ENCODE measurements at places on chromosomes 2 and 18.

- DNase-seq, result peak; percentile 99
Measured at GRCh38 chr2:231464576-231465540, 574 bp upstream of the NCL start.

DNA sequence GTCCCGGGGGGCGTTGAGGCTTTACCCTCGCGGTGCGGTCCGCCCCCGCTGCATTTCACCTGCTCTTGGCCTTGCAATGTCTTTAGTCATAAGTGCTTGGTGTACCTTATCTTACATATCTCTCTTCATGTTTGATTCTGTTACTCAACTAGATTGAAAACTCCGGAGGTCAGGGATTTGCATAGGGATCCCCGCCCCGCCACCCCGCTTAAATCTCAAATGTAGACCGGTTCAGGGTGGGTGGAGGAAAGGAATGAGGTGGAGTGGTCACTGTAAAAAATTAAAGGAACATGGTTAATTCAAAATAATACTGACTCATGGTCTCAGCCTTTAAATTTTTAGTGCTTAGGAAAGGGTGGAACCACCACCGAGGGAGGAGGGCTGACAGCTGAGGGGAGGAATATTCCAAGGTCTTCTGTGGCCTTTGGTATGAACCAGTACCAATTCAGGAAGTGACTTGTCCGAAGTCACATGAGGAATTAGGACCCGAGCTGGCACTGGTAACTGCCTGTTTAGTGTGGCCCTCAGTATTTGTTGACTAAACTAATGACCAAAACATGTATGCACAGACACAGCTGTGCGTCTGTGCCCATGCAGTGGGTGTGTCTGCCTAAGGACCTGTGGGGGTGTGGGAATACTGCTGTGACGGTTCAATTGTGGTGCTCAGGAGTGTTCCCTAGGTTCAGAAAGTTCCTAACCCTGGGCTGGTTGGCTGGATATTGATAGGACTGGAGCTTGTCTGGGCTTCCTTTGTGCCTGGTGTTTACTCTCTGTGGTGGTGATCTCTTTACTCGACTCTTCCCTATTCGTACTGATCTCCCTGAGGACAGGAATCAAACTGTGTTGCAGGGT is 1.0 kb downstream of the PLEKHB2 start:
- DNase-seq, result no peak

GRCh38 chr2:224650815-224651439 is 65.2 kb downstream of the CCDC195 start:
- DNase-seq, result no peak

DNA sequence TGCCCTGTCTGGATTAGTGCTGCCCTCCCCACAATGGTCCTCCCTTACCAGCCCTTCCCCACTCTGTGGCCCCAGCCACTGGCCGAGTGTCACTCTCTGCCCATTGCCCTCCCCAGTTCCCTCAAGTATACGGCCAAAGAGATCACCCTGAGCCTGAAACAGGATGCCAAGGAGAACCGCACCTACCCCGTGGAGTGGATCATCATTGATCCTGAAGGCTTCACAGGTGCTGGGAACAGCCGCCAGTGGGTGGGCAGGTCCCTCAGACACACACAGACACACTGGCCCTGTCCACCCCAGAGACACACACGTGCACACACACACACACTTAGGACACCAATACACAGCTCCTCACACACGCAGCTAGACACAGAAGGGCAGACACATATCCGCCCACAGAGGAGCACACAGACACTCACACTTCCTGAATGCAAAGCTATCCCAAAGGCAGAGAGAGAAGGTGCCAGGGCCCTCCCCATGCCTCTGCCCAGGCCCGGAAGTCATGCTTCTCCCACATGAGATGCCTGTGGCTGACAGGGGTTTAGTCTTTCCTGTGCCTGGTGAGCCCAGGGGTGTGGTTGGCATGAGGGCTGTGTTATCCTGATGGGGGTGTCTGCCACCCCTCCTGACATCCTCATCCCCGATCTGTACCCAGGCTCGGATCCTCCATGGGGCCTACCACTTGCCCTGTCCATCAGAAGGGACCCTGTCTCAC is 2.9 kb downstream of the CHRND start:
- DNase-seq, result no peak

GRCh38 chr18:59996370-59996966 is 96.7 kb downstream of the PMAIP1 start:
- no peak for DNase-seq

DNA sequence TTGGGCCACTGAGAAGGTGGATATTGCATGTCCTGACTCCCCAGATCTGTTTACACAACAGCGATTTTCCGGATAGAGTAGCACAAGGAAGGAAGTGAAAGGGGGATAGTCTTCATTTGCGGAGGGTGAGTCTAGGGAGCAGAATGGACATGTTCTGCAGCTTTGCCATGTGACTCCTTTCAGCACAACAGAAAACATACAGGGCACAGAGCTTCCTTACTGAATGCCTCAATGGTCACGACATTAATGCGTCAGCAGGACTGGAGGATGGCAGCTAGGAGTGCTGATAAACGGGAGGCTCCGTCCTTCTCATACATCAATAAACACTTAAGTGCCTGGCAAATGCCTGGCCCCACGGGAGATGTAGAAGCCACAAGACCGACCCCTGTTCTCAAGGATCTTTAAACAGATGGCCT is 163.0 kb downstream of the FAM210A start:
- no peak for DNase-seq

- no peak for DNase-seq
Measured at GRCh38 chr2:189874586-189875320, 90.5 kb downstream of the PMS1 start.

DNA sequence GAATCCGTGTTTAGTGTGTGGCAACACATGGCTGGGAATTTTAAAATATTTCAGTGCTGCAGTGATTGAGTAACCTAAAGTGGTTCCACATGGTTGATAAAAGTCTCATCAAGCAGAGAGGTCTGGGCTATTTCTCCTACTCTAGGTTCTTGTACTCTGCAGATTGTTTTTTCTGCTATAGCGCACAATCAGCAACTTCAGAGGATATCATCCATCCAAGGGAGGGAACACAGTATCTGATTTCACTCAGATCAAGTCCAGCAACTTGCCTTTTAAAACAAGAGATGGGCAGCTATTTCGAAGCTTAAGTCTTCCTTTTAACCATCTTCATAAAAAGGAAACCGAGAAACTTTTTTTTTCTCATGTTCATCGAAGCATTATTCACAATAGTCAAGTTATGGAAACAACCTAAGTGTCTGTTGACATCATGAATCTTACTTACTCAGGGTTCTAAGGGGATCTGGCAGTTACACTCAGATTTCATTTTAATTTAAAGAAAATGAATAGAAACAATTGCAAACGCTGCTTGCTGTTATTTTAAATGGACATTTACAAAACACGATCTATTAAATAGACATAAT is 172.7 kb upstream of the TRIB2 start:
- no peak for DNase-seq

DNA sequence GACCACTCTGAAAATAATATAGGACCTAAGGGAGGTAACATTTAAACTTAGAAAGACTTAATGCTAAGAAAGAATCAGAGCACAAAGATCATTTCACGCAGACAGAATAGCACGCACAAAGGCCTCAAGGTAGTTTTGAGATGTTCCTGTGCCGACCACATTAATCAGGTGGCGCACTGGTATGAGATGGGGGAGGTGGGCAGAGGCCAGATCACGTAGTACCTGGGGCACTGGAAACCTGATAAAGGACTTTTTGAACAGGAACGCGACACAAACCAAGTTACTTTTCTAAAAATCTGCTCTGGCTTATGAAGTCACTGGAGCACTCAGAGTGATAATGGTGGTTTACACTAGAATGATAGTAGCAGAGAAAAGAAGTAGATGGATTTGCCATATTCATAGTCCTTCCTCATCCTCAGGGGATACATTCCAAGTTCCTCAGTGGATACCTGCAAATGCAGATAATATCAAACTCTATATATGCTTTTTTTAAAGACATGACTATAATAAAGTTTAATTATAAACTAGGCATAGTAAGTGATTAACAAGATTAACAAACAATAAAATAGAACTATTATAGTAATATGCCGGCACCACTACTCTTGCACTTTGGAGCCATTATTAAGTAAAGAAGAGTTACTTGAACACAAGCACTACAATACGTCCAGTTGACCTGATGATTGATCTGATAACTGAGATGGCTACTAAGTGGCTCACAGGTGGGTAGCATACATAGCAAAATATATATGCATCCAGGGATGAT is 42.6 kb upstream of the CDCA7 start:
- DNase-seq, result no peak

DNA sequence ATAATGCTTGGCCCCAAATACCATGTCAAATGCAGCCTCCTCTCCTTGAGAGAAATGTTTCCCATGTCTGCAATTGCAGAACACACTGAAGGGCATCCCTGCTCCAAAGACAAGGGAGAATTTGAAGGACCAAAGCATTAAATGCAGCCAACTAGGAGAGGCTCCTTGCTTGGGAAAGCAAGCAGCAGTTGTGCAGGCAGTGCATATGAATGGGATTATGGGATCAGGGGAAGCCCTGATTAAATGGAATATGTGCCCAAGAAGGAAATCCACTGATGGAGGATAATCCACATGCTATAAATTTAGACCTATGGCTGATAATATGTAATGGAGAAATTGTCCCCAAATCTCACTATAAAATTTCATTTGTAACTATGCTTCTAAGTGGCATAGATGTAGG is 116.1 kb downstream of the NCKAP5 start:
- DNase-seq, result no peak

GRCh38 chr2:188813857-188814256 is 160.3 kb upstream of the COL3A1 start:
- DNase-seq, result no peak

GRCh38 chr2:1514391-1515072 is 101.3 kb downstream of the TPO start:
- no peak for DNase-seq

GRCh38 chr2:39370101-39370500 is 67.0 kb downstream of the MAP4K3 start:
- DNase-seq, result no peak

DNA sequence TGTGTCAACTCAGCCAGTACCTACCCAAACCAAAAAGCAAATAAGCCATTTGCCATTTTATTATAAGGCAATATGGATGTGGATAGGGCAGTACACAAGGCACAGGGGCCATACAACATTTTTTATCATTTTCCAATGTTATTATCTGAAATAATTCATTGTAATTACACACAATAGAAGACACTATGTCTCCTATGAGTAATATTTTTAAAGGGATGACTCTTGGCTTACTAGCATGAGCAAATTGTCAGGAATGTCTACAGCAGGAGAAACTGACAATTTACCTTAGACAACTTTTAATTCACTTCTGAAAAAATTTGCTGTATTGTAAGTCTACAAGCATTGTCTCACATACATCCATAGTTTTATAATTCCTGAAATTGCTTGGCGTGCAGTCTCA is 1193.9 kb upstream of the CELF4 start:
- no peak for DNase-seq

Data from stimulated activated CD4-positive, alpha-beta T cell treated with anti-CD3 and anti-CD28 coated beads, TNF-alpha, amount 100 ng/mL, for 24 hours (primary cell).